RWPE1 (cell line): ENCODE measurements at places on chromosomes 13 and 19.

GRCh38 chr13:48775804-48776203, 122.1 kb downstream of the CYSLTR2 start:
- no peak for DNase-seq

DNA sequence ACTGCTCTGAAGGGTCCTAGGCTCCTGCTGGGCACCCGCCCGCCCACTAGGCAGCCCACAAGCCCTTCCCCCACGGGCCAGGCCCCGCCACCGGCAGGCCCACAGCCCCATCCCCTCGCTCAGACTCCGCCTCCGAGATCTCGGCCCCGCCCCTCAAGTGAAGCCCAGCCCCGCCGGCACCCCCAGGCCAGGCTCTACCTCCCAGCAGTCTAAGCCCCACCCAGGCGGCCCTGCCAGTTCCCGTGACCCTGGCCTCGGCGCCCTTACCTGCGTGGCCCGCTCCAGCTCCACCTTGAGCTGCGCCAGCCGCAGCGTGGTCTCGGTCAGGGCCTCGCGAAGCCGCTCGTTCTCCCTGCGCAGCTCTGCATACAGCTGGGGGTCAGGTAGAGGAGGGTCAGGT, 16.3 kb downstream of the EPS8L1 start:
- no peak for DNase-seq

- DNase-seq, result peak; percentile 94
These were observed 2.9 kb downstream of the IER2 start for GRCh38 chr19:13152974-13153568.

DNA sequence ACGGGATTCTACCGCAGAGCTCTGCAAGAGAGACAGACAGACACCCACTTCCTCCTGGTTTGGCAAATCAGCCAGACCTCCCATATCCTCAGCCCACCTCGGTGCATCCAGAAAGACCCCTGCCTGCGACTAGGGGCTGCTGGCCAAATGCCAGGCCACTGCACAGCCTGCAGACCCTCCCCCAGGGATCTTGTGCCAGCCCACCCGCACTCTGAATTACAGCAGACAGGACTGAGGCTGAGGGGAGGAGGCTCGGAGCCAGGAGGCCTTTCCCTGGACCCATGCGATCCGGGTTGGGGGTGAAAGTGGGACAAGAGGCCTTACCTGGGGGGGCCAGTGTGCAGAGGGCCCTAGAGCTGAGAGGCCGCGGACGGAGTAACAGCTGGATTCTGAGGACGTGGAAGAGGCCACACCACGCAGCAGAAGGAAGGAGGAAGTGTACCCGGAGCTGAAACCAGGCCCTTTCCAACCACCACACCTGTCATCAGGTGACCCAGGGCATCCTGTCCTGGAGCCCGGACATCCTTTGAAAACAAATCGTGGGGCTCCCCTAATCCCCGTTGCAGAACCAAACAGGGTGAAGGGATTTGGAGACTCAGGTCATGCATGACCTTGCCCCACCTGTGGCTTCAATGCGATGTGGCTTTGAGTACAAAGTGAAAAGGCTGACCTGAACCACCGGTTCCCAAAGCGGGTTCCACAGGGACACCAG, 993 bp downstream of the FUT6 start:
- DNase-seq, result no peak

GRCh38 chr13:98824376-98825160, 72.1 kb upstream of the SLC15A1 start:
- no peak for DNase-seq

GRCh38 chr19:35350591-35350990, 2.9 kb downstream of the FFAR1 start:
- no peak for DNase-seq

DNA sequence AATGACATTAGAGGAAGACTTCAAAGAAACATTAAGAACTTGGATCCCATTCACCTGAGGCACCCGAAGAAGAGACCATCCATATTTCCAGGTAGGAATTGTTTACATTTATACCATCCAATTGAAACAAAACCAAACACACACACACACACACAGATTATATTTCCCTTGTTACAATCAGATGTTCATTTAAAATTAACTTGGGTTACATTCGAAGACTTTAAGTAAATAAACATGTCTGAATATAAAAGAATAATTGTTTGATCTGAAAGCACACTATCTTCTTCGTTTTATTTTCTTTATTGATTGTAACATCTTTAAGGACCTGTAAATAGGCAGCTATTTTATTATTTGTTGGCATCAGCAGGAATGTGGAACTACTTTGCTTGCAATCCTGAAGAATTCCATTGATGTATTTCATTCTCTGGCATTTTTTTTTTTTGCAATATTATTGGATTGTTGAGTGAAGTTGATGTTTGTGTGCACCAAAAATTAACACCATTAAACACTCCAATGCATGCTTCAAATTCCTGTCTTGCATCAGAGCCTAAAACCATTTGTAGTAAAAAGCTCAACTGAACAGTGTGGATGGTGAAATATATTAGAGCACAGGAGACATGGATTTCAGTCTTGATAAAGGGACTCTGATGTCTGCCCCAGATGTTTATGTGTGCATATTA, 85.3 kb upstream of the FRY start:
- no peak for DNase-seq

- DNase-seq, result no peak
These were observed 3.5 kb upstream of the KLHL26 start for GRCh38 chr19:18633321-18633720.

- DNase-seq, result no peak
These were observed 599 bp upstream of the ZNF784 start for GRCh38 chr19:55625004-55625326.

DNA sequence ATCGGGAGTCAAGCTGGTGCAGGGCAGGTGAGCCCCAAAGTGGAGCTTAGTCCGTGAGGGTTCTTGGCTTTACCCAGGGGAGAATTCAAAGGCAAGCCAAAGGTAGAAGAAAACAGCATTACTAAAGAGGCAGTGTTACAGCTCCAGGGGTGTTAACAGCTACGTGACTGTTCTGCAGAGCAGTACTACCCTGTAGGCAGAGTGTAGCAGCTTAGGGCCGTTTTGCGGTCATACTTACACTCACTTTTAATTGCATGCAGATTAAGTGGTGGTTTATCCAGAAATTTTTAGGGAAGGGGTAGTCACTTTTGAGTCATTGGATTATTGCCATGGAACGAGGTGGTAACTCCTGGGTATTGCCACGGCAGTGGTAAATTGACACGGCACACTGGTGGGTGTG, 482.2 kb downstream of the SLITRK5 start:
- no peak for DNase-seq

DNA sequence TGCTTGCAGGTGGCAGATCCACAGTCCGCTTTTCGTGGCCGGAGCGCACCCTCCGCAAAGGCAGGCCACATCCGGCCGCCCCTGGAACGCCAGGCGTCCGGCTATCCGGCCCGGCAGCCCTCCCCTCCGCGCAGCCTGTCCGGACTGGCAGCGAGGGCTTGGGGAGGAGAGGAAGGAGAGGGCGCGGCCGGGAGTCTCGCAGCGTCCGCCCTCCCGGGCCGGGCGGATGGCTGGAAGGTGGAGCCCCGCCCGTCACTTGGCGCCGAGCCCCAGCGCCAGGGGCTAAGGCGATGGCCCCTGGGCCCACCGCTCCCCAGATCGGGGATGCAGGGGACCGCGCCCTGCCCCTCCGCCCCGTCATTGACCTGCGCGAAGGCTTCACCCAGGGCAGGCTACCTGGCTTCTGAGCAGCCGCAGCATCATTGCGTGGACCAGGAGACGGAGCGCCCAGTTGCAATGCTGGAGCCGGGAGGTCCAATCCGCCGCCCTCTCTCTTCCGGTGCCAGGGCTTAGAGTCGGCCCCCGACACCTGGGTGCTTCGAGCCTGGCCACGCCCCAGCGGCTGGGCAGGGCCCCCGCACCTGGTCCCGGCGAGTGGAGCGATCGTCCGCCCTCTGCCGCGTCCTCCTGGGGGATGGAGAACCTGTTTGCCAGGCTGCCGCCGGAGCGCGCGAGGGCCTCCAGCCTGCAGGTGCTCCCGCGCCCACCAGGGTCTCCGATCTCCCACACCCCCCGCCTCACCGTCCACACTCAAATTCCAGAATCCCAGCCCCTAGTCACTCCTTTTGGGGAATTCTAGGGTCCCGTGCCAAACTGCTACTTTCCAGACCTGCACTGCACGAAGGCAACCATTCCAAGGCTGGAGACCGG, at the start of gene FUT1:
TSS of gene FUT1 (minus strand) at position 146 of the 870 bp plus-strand sequence. CDS start 1,360 bp downstream, outside the sequence.
- DNase-seq, result peak; percentile 88

DNA sequence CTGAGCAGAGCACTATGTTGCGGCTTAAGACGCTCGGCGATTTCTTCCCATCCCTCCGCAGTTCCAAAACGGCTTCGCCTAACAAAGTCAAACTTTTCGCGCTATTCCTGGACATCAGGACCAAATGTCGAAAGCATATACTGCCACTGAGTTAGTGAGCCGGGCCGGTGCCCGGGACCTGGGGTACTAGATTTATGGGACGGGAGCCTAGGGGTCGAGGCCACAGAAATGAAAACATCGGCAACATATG, 699 bp downstream of the RCBTB2 start:
- no peak for DNase-seq
